Stimulated activated CD4-positive, alpha-beta T cell treated with anti-CD3 and anti-CD28 coated beads, Interleukin-4, amount 100 ng/mL, for 4 hours (primary cell): ENCODE measurements at places on chromosomes 2 and 18.
A peak's percentile ranks its signal among the peaks of the same experiment; 100 is the strongest.

- no peak for DNase-seq
Observed at GRCh38 chr2:96928277-96928781, 58.1 kb downstream of the FAM178B start.

GRCh38 chr2:34492561-34493455 is 893.7 kb upstream of the FAM98A start:
- DNase-seq, result no peak

GRCh38 chr18:78853341-78853740 is 126.3 kb upstream of the SALL3 start:
- DNase-seq, result no peak

DNA sequence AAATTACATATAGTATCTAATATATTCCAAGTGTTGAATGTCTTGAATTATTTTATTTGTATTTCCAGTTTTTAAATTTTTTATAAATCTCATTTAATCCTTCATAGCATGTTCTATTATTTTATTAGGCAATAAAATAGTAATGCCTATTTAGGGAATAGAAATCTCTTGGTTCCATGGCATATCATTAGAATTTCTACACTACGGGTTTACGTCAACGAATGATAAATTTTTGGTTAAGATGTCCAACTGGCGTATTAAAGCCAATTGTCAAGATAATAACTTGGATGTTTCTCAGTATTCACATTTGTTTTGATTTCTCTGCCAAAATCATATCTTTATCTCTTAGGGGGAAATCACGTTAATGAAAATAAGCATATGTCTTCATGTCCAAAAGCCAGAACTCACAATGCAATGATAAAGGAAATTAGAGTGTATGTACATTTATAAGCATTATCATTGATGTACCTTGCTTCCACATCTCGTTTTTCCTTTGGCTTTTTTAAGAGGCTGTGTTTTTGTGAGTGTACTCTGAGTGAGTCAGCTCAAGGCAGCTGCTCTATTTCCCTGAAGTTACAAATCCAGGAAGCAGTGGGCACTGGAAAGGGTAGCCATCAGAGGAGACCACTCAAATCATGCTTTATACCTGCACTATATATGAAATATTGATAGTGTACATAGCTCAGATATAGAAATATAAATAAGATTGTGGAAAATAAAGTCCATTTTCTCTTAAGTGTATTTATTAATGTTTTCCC is 115.8 kb upstream of the PDE1A start:
- no peak for DNase-seq

DNA sequence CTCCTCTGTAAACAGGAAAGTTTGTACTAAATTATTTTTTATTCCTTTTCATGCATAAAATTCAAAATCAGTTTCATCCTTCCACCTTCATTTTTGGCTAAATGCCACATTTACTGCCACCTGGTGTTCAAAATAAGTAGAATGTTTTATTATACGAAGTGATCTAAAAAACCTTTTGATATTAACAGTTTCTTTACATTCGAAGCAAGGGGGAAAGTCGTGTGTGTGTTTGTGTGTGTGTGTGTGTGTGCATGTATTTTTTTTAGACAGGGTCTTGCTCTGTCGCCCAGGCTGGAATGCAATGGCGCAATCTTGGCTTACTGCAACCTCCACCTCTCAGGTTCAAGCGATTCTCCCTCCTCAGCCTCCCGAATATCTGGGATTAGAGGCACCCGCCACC is 9.0 kb upstream of the SCN9A start:
- DNase-seq, result no peak

- no peak for DNase-seq
Observed at GRCh38 chr2:19753818-19754217, 148.0 kb downstream of the TTC32 start.

DNA sequence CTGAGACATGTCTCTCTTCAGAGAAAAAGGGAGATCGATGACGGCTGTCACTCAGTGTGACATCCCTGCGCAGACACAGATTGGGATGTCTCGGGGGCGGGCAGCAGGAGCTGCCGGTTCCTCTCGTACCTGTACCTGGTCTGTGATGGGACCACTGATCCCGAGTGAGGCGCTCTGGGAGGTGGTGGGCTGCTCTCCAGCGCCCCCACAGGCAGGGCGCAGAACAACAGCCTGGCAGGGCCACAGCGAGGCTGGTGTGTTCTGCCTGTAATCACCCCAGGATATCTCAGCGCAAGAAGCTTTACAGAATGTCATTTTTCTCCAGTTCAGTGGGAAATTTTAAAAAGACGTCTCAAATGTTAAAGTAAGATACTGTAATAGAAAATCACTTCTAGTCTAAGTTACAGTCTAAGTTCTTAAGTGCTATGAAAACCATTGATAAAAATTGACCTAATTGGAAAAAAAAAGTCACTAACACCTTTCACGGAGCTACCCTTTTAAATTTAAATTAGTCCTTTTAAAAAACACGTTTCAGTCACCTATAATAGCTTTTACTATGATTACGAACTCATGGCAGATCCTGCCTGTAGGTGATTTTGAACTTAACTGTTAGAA is 189.8 kb downstream of the SNTG2 start:
- DNase-seq, result peak; percentile 57

GRCh38 chr2:1614564-1614963 is 129.8 kb downstream of the PXDN start:
- no peak for DNase-seq

DNA sequence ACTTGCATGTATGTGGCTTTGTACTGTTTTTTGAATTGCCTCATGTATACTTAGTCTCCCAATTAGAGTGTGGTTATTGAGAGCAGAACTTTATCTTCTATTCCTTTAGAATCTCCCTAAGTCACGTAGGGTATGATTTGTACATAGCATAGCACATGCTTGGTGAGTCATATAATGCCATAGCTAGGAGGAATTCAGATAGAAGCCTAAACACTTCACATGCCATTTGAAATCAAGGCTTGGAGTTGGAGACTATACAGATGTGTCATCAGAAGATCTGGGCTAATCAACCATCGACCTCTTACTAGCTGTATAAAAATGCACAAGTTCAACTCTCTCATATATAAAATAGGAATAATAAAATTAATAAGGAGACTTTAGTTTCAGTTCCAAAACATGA is 222.6 kb upstream of the ST6GAL2 start:
- no peak for DNase-seq

- no peak for DNase-seq
Observed at GRCh38 chr2:188146888-188147287, 144.8 kb upstream of the GULP1 start.

GRCh38 chr18:24811950-24812681 is 351.7 kb downstream of the HRH4 start:
- no peak for DNase-seq

GRCh38 chr18:29779096-29779495 is 1263.4 kb downstream of the DSC3 start:
- DNase-seq, result no peak

GRCh38 chr2:10238991-10239485 is 63.7 kb upstream of the HPCAL1 start:
- DNase-seq, result no peak

- DNase-seq, result no peak
Observed at GRCh38 chr2:232342635-232343565, 35.7 kb upstream of the ALPP start.

GRCh38 chr2:172698041-172698863 is 37.4 kb upstream of the RAPGEF4 start:
- DNase-seq, result peak; percentile 23
